ENCODE measurements at places on chromosomes 12 and 14.
A peak's percentile ranks its signal among the peaks of the same experiment; 100 is the strongest.

DNA sequence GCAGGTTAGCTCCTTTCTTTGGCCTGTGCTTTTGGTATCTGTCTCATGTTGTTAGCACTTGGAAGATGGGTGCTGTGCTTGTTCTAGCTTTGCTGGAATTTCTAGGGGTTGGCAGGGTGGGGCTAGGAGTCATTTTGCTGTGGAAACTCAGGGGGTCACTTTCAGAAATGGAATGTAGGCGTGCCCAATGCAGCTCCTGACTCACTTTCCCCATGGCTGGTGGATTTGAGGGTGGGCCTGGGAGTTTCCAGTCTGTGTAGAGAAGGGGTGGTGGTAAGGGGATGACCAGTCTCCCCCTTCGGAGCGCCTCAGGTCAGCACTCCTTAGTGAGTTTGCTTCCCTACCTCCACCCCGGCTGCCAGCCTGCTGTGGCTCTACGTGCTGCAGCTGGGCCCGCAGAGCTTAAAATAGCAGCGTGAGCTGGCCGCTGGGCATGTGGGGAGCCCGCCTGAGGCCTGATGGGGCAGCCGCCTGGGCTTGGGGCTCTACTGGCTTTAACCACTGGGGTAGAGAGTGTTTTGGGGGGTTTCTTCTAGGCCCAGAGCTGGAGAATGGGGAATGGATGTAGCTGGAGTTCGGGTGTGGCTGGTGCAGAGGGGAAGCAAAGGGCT, 108.2 kb downstream of the TSPAN9 start:
- DNase-seq: no peak

GRCh38 chr12:6424008-6424347, 20.8 kb upstream of the CD27 start:
- DNase-seq: no peak

- no peak for DNase-seq
Measured at GRCh38 chr12:3030821-3031429, 46.3 kb upstream of the TSPAN9 start.

DNA sequence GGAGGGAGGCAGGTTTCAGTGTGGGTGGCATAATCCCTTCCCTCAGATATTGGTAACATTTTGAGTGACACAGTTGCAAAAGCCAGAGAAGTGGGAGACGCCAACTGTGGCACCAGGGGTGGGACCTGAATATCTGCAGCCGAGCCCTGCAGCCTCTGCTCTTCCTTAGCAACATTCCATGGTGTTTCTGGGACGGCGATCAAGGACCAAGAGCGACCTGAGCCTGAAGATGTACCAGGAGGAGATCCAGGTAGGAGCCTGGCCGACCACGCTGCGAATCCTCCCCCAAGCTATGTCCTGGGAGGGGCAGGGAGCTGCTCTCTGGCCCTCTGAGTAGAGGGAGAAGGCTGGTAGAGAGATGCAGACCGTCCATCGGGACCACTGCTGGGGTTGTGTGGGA, 41.8 kb downstream of the SLC8B1 start:
- DNase-seq: no peak

DNA sequence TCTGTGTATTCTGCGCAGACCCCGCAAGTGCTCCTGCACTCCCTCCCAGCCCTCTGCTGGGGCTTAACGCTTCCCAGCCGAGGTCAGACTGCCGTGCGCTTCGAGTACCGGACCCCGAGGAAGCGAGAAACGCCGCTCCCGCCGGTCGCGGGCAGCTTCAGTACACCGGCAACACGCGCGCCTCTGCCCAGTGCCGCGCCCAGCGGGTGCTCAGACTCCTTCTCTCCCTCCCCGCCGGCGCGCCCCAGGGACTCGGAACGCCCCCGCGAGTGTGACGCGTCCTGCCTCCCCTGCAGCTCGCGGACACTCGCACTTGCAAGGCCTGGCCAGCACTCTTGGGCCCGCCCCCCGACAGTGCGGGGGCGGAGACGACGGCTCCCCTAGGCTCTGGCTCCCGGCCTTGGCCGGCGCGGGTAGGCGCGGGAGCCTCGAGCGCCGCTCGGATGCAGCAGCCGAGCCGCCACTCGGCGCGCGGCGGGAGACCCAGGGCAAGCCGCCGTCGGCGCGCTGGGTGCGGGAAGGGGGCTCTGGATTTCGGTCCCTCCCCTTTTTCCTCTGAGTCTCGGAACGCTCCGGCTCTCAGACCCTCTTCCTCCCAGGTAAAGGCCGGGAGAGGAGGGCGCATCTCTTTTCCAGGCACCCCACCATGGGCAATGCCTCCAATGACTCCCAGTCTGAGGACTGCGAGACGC, at the start of gene PTGER2:
TSS of gene PTGER2 (plus strand) at position 410 of the 692 bp plus-strand sequence. CDS start at position 647, 237 bp downstream.
- DNase-seq: peak; percentile 51

- no peak for DNase-seq
Measured at GRCh38 chr12:64544371-64545080, 65.8 kb upstream of the RASSF3 start.

- DNase-seq: no peak
Measured at GRCh38 chr12:72076558-72076915, 137.9 kb downstream of the TPH2 start.

DNA sequence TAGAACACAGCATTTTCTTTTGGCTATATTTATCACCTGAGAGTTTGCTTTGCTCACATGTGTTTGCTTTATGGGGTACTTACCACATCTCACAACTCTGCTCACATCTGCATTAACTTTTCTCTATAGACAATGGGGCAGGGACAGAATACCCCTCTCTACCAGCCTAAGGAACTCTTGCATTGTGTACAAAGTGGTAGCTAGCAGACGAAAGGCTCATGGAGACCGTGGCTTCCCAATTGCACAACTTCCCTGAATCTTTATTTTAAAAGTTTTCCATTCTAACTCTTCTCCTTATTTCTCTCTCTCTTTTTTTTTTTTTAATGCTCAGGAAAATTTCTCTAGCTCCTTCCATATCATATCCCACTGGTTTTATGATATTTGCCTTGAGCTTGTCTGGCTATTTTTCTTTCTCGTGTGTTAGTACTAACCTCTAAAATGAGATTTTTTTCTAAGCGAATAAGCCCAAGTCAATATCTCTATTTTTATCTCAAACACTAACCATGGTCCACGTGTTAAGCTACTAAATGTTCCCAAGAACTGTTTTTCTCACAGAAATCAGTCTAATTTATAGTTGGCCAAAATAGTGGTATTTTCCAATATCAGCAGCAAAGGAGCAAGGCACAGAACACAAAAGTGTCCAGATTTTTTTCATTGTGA, 155.2 kb downstream of the STXBP6 start:
- DNase-seq: no peak

GRCh38 chr14:90275458-90275814, 19.1 kb downstream of the PSMC1 start:
- no peak for DNase-seq

DNA sequence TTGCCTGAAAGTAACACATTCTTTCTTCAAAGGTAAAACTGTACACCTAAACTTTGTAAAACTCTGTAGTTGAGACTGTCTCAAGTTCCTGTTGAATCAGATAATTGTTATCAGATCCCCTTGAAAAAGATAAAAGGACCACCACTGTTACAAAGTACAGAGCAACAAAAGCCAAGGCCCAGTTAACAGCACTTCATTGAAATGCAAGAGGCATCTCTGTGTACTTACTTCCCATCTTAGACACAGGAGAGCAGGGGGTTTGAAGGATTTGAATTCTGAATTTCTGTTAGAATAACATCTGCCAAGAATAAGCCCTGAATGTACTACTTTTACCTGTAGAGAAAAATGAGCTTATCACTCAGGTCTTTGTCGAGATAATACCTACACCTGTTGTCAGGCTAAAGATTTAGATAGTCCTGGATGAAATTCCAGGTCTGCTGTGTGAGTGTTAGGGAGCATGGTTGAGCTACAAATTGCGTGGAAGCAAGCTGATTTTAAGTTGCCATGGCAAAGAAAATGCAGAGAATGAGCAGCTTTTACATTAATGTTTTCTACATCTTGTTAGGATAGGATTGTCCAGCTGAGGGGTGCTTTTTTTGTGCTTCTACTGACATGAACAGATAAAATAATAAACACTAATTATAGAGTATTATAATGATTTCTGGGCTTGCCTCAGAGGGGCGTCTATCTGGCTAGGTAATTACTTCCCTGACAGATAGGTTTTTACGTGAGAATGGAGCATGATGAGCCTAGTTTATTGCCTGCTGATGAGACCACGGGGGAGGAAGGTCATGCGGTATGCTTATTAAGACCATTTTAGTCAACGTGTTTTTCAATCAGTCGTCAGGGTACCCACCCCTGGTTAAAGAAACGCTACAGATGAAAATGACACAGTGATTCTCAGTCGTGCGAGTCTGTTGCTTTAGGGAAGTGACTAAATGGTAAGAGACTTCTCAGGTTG, 309.2 kb downstream of the PAWR start:
- DNase-seq: no peak

DNA sequence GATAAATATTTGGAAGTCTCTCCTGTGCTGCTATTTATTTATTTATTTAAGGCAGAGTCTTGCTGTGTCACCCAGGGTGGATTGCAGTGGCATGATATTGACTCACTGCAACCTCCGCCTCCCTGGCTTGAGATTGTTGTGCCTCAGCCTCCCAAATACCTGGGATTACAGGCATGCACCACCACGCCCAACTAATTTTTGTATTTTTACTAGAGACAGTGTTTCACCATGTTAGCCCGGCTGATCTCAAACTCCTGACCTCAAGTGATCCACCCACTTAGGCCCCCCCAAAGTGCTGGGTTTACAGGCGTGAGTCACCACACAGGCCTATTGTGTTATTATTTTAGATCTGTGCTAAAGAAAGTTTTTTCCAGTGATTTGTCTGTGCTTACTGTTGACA, 225.2 kb downstream of the CCER1 start:
- no peak for DNase-seq

DNA sequence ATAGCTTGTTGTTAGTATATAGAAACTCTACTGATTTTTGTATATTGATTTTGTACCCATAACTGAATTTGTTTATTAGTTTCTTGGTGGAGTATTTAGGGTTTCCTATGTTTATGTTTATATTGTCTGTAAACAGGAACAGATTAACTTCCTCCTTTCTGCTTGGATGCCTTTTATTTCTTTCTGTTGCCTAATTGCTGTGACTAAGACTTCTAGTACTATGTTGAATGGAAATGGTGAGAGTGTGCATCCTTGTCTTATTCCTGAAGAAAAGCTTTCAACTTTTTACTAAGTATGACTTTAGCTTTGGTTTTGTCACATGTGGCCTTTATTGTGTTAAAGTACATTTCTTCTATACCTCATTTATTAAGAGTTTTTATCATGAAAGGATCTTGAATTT, 20.9 kb downstream of the FBXW8 start:
- DNase-seq: no peak

- DNase-seq: no peak
Measured at GRCh38 chr14:102891111-102891510, 31.4 kb upstream of the AMN start.

GRCh38 chr12:84166812-84167211, 745.8 kb downstream of the SLC6A15 start:
- DNase-seq: no peak

GRCh38 chr14:54127526-54127925, 170.9 kb upstream of the BMP4 start:
- DNase-seq: no peak

DNA sequence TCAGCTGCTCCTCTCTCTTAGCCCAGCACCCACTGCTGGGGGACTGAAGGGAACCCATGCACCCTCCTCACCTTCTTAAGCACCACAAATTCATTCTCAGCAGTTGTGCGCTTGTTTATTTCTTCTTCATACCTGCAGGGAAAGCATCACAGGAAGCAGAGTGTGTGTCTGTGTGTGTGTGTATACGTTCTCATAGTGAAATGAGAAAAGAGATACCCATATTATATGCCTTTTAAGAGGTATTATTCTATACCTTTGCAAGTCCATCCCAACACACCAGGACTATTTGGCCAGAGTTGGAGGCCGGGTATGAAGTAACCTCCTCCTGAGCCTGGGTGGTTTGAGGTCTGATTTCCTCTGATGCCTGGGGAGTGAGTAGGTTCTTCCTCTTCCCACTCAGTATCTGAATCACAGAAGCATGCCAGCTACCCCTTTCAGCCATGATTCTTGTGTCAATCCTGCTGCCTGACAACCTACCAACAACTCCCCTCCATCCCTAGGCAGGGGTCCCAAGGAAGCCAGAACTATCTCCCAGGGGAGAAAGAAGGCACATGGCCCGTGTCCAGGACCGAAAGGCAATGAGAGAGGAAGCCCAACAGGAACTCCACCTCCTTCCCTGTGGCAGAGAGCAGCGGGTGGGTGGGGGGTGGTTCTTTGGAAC, 3.0 kb downstream of the KRT73 start:
- no peak for DNase-seq

- no peak for DNase-seq
Measured at GRCh38 chr14:43161477-43161876, 1345.6 kb downstream of the FSCB start.

GRCh38 chr12:42299392-42300308, 26.2 kb downstream of the ZCRB1 start:
- no peak for DNase-seq

- DNase-seq: no peak
Measured at GRCh38 chr14:58243790-58244555, 670 bp upstream of the PSMA3 start.

GRCh38 chr12:89129167-89129870, 223.0 kb downstream of the DUSP6 start:
- DNase-seq: no peak

GRCh38 chr12:49944718-49945117, 5.8 kb upstream of the AQP2 start:
- no peak for DNase-seq

DNA sequence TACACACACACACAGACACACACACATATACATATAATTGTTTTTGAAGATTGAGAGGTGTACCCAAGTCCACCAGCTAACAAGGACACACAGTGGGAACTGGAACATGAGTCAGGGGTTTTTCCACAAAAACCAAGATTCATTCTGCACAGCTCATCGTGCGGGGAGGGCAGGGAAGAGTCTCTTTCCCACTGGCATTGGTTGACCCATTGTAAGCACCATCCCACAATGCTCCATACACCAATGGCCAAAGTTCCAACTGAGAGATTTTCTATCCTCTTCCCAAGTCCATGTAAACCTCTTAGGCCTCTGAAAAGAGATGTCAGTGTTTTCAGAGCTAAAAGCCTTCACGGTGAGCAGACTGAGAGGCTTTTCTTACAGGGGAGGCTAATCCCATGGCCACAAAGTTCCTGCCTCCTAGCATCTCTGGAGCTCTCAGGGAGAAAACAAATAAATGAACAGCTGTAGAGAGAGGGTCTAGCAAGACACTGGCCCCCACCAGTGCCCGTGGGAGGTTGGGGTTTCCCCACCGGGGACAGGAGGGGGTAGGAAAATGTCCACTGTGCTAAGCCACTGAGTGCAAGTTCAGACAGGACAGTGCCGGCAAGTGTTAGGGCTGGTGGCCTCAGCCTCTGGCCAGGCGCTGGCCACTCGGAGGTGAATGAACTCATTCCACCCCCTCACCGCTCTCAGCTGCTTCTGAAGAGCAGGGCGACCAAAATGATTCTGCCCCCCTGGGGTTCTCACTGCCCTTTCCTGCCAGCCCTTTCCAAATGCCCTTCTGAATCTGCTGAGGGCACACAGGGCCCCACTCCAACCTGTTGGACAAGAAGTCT, 21.5 kb upstream of the TC2N start:
- DNase-seq: no peak

DNA sequence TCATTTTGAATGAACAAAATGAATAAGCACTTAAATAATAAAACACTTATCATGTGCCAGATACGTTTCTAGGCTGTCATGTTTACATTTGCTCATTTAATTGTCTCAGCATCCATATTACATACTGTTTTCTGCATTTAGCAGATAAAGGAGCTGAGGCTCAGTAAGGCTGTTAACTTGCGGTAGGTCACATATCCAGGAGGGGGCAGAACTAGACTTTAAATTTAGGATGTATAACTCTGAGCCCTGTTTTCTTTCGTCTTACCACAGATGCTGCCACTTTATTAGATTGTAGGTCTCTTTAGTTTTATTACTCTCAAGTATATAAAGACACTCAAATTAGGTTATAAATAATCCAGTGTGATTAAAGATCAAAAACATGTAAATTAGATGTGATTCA, 17.7 kb downstream of the IRAK4 start:
- no peak for DNase-seq
